ENCODE measurements at places on chromosomes 6 and 20. TPM values are rescaled to one million over a fixed set of nuclear protein-coding genes. Genes with fewer than 3 reads are reported as not detected.
A peak's percentile ranks its signal among the peaks of the same experiment; 100 is the strongest.

DNA sequence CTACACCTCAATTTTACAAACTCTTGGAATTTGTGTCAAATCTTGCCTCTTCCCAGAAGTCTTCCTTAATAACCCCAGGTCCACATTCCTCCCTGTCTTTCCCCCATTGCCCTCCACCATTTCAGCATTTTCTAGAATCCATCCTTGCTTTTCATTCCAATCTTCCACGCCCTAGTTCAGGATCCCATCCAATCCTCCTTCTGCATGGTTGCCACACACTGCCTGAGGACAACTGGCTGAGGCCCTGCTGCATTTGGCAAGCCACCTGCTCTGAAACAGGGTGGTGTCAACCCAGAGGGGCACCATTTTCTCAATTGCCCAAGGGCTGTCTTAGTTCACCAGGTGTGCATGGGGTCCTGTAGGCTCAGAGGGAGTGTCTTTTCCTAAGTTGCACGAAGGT is 37.9 kb upstream of the RFPL4B start:
- DNase-seq: no peak

GRCh38 chr20:51019656-51020592 is 3.0 kb downstream of the KCNG1 start:
- no peak for DNase-seq

Gene SPATA25
- 17.3 TPM for polyA plus RNA-seq

Gene PRSS16
- 7.9 TPM for polyA plus RNA-seq

DNA sequence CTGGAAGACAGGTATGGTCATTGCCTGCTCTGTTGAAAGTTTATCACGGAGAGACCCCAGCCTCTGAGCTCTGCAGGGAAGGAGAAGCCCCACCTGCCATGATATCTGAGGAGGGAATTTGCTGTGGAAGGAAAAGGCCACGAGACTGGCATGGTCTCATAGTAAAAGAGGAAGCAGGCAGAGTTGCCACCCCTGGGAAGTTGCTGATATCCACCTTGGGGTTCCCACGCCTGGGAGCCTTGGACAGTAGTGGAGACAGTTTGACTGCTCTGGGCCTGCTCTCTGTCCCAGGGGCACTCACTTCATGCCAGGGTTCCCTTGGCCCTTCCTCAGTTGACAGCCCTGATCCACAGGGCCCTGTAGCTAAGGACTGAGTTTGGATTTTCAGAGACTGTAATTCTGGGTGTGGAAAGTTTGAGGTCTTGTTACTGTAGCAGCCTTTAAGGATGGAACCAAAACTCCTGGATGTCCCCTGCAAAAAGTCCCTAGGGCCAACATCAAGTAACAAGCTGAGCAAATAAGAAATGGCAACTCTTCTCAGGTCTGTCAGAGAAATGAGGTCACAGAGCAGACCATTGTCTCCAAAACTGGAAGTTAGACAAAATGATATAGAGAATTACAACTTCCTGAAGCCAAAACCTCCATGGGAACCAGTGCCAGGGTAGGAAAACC is 6.9 kb upstream of the SIRPB1 start:
- DNase-seq: no peak

DNA sequence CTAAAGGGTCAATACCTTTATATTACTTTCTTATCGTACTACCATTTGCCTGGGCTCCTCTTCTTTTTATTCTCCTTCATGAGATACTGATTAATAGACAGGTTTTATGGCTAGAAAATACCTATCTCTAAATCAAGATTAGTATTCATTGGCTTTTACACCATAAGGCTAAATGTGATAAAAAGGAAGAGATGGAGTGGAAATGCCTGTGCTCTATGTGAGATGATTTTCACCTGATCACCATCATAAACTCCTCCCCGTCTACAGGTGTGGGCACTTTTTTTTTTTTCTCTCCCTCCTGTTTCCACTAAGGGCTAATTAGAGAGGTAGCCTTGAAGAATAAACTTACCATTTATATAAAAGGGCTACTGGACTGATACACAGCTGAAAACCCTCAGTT is at the start of gene GLYATL3:
Gene GLYATL3 (plus strand): TSS at position 301 of the 400 bp plus-strand sequence. CDS start 12,068 bp downstream, outside the sequence.
- DNase-seq: no peak

Gene LPA
- 0.06 TPM for polyA plus RNA-seq

- DNase-seq: no peak
Measured at GRCh38 chr6:100665041-100665380, 200.3 kb upstream of the SIM1 start.

GRCh38 chr20:63090052-63090451 is 83.3 kb upstream of the BHLHE23 start:
- DNase-seq: no peak

Gene CPXM1
- polyA plus RNA-seq: 28.6 TPM

- peak; percentile 30 for DNase-seq
Measured at GRCh38 chr6:167116109-167116837, 6.6 kb upstream of the CCR6 start.

GRCh38 chr20:62010551-62011402 is 54.9 kb downstream of the TAF4 start:
- peak; percentile 30 for DNase-seq

DNA sequence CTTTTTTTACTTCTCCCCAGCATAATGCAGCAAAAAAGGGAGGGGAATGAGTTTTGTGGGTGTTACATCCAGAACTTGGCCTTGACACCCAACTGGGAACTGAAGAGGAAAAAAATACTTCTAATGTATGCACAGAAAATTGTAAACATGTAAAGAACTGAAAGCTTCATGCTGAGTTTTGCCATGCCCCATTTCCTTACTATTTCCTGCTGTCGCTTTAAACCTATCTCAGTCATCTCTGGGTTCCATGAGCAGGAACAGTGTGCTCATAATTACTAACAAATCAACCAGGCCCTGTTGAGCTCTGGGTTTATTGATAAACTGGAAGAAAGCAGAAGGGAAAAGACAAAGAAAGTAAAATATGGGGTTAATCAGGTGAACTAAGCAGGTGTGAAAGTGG is 14.2 kb downstream of the TFAP2B start:
- DNase-seq: no peak

GRCh38 chr6:167532410-167533288 is 207.8 kb downstream of the TTLL2 start:
- no peak for DNase-seq

GRCh38 chr6:38703949-38704590 is 1.1 kb upstream of the GLO1 start:
- no peak for DNase-seq

Gene JPH2
- 15.6 TPM for polyA plus RNA-seq

- no peak for DNase-seq
Measured at GRCh38 chr6:146904596-146904995, 299.6 kb upstream of the STXBP5 start.

Gene OR12D2
- polyA plus RNA-seq: not detected

Gene KHDC1L
- polyA plus RNA-seq: 0.13 TPM

DNA sequence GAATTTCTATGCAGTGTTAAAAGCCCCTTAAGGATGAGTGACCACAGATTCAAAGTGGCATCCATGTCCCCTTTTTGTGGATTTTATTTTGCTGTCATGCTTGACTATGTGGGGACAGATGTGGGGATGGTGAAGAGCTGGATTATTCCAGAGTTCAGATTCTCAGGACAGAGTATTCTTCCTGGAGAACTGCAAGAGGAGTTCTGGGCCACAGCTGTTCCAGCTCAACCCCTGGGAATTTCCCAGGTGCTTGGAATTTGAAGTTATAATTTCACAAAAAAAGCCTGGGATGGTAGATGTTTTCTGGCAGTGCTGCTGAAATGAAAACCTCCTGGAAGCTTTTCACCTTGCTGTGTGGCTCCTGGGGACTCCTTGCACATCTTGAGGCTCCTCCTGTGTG is 671.8 kb upstream of the MARCKS start:
- no peak for DNase-seq

Gene TOMM6
- 195 TPM for polyA plus RNA-seq

DNA sequence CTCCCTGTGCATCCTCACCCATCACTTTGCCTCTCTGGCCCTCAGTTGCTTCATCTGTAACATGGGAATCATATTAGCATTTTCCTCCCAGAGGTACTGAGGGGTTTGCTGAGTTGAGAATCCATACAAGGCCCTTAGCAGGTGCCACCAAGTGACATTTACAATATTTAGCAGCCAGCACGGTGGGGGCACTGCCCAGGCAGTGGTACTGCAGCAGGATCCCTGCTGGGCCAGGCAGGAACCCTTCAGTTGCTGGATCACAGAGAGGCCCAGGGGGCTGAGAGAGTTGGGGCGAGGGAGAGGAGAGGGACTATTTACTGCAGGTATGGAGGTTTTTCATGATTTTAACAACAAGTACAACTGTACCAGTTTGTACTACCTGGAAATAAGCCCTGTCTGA is 65.9 kb downstream of the CDH22 start:
- DNase-seq: no peak

DNA sequence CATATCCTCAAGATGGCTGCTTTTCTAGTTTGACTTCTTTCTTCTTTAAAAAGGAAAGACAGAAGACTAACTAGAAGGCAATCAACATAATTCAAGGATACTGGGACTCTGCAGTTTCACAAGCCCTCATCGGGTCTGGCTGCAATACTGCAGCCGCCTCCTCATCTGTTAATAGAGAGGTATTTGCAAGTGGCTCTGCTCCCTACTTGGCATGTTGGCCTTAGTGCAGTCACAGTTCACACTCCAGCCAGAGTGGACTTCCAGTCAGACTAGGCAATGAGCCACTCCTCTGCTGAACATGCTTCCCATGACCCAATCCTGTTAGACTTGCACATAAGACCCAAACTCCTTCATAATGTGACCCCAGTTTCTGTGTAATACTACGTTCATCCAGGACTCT is 141.9 kb upstream of the ENPP5 start:
- no peak for DNase-seq

Gene STMND1
- 0.61 TPM for polyA plus RNA-seq

DNA sequence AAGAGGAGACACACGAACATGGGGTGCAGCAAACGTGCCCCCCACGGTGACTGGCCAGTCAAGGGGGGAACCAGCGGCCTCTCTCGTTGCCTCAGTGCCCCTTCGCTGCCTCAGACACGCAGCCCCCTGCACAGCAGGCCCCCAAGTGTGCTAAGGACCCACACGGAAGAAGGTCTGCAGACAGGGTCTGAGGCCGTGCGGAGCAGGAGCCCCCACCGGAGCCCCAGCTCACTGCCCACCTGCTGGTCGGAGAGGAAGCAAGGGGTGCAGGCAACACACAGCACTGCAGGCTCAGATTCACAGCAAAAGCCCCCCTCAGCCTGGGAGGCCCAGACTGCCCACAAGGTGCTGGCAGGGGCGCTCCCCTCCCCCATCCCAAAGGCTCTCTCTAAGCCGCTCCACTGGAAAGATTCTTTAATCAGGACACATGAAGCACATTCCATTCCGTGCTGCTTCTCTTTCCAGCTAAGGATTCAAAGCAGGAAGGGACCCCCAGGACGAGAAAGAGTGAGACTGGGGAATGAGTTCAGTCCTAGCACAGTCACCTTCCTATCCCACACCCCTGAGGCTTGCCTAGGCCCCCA is 105.1 kb downstream of the SLC23A2 start:
- DNase-seq: no peak

Gene HLA-DQB2
- polyA plus RNA-seq: 1.9 TPM

Gene ARFGEF3
- 7.3 TPM for polyA plus RNA-seq

- no peak for DNase-seq
Measured at GRCh38 chr6:150207931-150208570, 65.2 kb downstream of the PPP1R14C start.

Gene HLA-DRB1
- 159 TPM for polyA plus RNA-seq

Gene SAMD10
- polyA plus RNA-seq: 5.0 TPM

DNA sequence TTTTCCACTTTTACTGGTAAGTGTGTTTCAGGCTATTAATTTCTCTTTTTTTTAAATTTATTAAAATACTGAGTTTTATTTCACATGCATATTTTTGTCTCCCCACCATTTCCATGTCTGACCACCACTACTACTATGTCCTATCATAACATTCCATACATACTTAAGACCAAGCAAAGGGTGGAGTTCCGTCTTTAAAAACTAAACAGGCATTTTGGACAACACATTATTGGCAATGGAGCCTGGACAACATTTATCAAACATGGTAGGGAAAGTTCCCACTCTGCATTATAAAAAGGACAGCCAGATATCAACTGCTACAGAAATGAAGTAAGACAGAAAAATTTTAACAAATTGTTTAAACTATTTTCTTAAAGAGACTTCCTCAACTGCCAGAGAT is 91.9 kb downstream of the LMBRD1 start:
- DNase-seq: no peak

Gene TSHZ2
- polyA plus RNA-seq: 10.7 TPM

Gene PSORS1C1
- 0.33 TPM for polyA plus RNA-seq

- no peak for DNase-seq
Measured at GRCh38 chr6:22826961-22827360, 257.6 kb downstream of the HDGFL1 start.

Gene OPN5
- 0.06 TPM for polyA plus RNA-seq

Gene SLC22A7
- polyA plus RNA-seq: 1.2 TPM

Gene RAET1E
- 0.61 TPM for polyA plus RNA-seq

DNA sequence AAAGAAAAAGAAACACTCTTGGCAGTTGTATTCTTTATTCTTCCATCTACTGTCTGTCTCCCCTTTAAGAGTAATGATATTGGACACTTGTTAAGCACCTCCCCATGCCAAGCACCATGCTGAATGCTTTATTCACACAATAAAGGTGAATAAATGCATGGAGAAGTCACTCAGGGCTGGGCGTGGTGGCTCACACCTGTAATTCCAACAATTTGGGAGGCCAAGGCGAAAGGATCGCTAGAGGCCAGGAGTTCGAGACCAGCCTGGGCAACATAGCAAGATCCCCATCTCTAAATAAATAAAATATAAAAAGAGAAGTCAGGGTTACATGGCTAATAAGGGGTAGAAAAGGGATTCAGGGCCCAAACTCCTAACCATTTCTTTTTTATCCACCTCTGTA is 32.1 kb downstream of the CEP250 start:
- no peak for DNase-seq

DNA sequence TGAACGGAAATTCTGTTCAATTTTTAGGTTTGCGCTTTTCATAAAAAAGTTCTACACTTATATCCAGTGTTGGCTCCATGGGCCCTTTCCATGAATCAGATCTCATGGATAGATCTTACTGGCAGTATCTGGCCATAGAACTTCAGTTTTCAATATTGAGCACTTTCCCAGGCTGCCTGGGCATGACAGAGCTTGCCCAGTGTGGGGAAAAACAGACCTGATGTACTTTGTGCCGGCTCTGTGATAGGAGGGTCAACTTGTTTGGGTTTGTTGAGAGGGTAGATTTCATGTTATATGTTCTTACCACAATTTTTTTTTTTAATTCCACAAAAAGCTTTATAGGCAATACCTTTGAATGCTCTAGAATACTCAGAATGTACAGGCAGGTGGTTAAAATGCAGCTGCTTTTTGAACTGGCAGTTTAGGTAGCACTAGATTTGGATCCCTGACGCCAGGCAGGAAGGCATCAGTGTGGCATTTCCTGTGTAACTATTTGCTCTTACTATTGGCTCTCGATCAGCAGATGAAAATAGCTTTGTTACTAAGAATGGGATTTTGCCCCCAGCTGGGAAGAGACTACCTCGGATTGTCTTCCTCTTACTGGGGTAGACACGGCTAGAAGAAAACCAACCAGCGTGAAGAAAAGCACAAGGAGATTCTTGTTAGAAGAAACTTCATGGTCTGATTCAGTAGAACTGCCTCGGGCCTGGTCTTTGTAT is 404.9 kb upstream of the SOX4 start:
- DNase-seq: no peak

DNA sequence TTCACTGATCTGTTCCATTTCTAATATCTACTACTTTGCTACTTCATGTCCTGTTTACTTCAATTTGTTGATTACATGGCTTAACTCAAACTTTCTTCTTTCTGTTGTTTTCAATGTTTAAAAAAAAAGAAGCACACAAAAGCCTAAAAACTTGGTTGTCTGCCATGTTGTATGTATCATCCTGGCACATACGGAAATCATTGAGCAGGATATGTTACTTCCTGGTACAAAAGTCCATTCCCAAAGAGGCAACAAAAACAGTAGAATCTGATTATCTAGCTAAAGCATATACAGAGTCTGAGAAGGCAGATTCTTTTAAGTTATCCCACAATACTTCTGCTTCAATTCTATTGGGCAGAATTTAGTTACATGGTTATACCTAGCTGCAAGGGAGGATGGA is 14.5 kb upstream of the COL12A1 start:
- DNase-seq: no peak
